WERI-Rb-1 (cell line): ENCODE measurements at places on chromosomes 11 and 22.

- DNase-seq, result no peak
These were observed 6.4 kb downstream of the CCND1 start for GRCh38 chr11:69647390-69647748.

DNA sequence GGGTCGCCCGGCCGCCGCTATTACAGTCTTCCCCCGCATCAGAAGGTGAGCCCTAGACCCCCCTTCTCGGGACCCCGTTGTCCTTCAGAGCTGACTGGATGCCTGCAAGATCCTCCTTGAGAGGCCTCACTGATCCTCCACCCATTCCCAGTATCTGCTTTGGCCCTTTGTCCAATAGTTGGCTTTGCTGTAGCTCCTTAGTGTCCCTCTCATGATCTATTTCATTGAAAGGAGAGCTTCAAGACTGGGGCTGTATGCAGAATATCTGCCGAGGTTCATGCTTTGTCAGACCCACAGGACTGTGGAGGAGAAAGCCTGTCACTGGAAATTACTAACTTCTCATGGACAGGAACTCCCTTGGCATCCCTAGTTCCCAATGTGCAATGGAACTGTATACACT is 499 bp downstream of the DLAT start:
- DNase-seq, result peak; percentile 15

GRCh38 chr11:75945446-75945845 is 130.4 kb downstream of the UVRAG start:
- DNase-seq, result peak; percentile 24

- no peak for DNase-seq
These were observed at the start of gene UPK3A for GRCh38 chr22:45284705-45285262. Gene UPK3A, plus strand, starts transcription at chr22:45284949. Its CDS starts 65 bp downstream, at chr22:45285014.

DNA sequence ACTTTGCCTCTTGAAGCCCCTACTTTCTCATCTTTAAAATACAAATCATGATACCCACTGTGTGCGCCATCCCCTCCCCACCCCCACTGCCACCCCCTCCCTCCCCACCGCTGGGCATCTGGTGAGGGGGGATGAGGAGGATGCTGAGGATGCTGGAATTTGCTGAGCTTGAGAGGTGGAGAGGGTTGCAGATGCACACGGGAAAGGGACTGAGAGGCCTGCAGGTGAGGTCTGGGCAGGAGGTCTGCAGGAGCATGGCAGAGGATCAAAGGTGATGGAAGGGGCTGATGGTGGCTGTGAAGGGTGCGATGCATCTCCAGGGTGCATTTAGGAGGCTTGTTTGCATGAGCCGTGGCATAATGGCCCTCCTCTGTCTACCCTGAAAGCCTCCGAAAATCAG is 7.6 kb upstream of the TBC1D22A start:
- DNase-seq, result no peak

- DNase-seq, result no peak
These were observed 23.2 kb downstream of the TAF1D start for GRCh38 chr11:93718057-93718563.

- peak; percentile 84 for DNase-seq
These were observed at the start of gene SPINDOC for GRCh38 chr11:63813035-63813562. Gene SPINDOC, plus strand, starts transcription at chr11:63813456. Its CDS starts 231 bp downstream, at chr11:63813687.

DNA sequence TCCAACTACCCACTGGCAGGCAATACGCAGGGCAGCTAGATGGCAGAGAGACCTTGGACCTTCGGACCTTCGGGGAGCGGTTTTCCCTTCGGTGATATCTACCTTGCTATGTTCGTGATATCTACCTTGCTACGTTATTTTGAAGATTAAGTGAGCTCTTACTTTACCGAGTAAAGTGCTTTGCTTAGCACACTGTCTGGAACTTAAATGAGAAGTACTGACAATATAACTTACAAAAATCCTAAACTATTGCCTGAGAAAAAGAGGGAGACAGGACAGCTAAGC is 1.0 kb upstream of the PRDM10 start:
- peak; percentile 23 for DNase-seq

- no peak for DNase-seq
These were observed 84.9 kb downstream of the PRR5L start for GRCh38 chr11:36381015-36381360.

- no peak for DNase-seq
These were observed 3.5 kb downstream of the PHLDB1 start for GRCh38 chr11:118610773-118611432.

DNA sequence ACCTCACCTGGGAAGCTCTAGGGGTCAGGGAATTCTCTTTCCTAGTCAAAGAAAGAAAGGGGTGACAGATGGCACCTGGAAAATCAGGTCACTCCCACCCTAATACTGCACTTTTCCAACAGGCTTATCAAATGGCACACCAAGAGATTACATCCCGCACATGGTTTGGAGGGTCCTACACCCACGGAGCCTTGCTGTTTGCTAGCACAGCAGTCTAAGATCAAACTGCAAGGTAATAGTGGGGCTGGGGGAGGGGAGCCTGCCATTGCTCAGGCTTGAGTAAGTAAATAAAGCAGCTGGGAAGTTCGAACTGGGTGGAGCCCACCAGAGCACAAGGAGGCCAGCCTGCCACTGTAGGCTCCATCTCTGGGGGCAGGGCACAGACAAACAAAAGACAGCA is 2830.6 kb upstream of the OR11H1 start:
- no peak for DNase-seq

GRCh38 chr22:40345815-40346184 is 500 bp upstream of the ADSL start:
- peak; percentile 51 for DNase-seq

GRCh38 chr22:19448739-19449421 is 1.4 kb upstream of the C22orf39 start:
- no peak for DNase-seq

DNA sequence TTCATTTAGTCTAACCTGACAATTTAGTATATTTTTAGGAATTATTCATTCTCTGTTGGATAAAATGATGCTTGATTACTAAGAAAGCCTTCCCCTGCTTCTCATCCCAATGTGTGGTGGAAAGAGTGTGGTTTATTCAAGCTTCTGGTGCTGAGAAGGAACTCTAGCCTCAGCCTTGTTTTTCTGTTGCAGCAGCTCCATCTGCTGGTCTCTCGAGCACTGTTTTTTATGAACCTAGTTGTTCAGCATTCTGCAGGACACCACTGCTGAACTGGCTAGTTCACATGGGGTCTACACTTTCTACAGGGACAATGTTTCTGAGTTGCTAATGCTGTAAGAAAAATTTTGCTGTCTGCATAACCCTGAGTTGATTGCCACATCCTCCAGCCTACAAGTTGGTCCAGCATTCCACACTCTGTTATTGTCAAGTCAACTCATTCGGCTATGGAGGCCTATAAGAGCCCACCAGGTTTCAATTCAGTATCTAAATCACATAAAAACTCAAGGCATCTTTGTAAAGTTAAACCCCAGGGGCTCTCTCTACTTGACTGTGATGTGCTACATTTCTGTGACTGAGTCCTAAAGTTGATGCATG is 14.3 kb downstream of the OR2AG2 start:
- peak; percentile 69 for DNase-seq

- no peak for DNase-seq
These were observed 1112.4 kb downstream of the JRKL start for GRCh38 chr11:97502201-97502600.

- no peak for DNase-seq
These were observed 67.8 kb downstream of the MIAT start for GRCh38 chr22:26725012-26725676.
